ENCODE measurements at places on chromosomes 6 and 20.
A peak's percentile ranks its signal among the peaks of the same experiment; 100 is the strongest.

DNA sequence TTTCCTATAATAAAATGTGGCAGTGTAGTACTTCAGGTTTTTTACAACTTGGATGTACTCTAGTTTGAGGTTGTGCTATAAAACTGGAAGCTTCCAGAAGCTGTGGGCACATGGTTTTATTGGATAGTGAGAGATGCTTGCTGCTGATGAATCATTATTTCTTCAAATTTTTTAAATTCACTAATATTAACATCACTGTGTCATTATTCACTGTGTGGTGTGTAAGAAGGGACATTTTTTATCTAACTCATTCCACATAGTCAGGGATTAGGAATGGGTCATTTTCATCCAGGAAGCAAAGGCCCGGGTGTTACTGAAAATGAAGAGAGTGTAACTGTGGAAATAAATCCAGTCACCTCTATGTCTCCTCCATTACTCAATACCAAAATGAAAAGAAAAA, 421.0 kb downstream of the TENT5A start:
- DNase-seq = no peak

DNA sequence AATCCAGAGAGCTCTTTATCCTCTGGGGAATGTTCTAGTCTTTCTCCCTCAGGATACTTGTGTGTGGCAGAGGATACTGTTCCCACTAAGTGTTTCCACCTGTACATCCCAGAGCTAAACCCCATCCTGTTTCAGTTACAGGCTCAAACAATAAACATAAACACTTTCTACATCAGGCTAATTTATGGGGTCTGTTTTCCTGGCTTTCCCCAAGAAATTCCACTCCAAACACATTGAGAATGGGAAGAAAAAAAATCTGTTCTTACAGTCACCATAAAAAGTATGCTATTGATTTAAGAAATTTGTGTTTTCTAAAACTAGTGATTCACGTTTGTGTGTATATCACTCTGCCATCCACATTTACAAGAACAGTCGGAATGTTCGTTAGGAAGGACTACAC, 293.9 kb upstream of the FOXQ1 start:
- no peak for DNase-seq

DNA sequence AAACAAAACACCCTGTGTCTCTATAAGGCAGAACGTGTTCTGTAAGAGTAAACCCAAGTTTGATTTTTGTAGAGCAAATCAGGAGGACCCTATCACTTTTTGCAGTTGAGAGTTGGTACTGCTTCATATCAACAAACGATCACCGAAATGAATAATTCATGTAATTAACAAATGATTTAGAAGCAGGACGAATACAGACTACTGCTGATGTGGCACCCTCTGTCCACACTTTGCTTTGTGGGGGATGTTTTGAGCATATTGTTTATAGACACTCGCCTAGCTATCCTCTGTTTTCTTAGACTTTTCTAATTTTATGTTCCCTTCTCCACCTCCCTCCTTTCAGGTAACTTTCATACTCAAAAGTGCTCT, 1.5 kb downstream of the CD2AP start:
- peak; percentile 14 for DNase-seq

GRCh38 chr20:2680046-2680445, 12.5 kb upstream of the EBF4 start:
- no peak for DNase-seq

GRCh38 chr20:32152421-32153155, 43.1 kb downstream of the TM9SF4 start:
- no peak for DNase-seq

- DNase-seq = no peak
These were observed 58.7 kb upstream of the TGM3 start for GRCh38 chr20:2237059-2237458.

DNA sequence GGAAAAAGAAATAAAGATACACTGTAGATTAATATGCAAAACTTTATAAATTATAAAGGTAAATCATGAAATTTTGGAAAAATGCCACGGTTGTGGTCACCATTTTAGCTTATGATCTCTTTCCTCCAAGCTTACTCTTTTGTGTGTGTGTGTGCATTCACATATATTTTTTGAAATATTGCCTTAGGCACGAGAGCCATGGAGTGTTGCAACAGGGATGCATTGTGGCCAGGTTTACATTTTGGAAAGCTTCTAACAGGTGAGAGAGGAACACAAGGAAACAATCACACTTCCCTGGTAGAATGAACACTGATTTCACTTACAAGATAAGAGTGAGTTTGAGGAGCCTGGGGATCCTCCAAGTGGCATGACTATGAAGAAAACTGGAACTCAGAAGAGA, 214.5 kb upstream of the TENT5A start:
- no peak for DNase-seq

GRCh38 chr6:75735491-75736186, 13.4 kb upstream of the MYO6 start:
- DNase-seq = no peak

GRCh38 chr6:168107191-168107983, 28.4 kb upstream of the FRMD1 start:
- no peak for DNase-seq

All from NCI-H82 (cell line).